Peyer's patch (tissue), 4 donors: ENCODE measurements at places on chromosomes 13 and 19. TPM values are rescaled to one million over a fixed set of nuclear protein-coding genes. Genes with fewer than 3 reads are reported as not detected.
A peak's percentile ranks its signal among the peaks of the same experiment; 100 is the strongest.

CABP5 gene
- not detected for total RNA-seq

DNA sequence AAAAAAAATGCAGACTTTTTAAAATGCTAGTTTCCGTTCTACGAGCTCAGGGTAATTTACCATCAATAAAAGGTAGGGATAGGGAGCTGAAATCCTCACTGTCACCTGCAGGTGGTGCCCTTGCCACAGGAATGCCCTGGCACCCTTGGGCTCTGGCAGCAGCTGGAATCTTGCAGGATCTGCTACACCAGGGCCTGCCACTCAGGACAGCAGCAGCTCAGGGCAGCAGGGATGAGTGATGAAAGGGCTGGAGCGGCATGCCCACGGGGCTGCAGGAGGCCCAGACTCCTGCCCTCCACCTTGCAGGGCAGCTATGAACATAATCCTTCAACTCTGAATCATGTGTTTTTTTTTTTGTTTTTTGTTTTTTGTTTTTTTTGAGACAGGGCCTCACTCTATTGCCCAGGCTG, 54.0 kb downstream of the GNG7 start:
- H3K36me3 ChIP-seq, result no peaks in the 10 kb centered on the region
- no peaks in the 10 kb centered on the region for H3K27me3 ChIP-seq
- peak; percentile 83 for DNase-seq
- no peak overlapping the region for H3K4me3 ChIP-seq
- H3K27ac ChIP-seq, result no peak overlapping the region
- H3K4me1 ChIP-seq, result no peaks in the 10 kb centered on the region

GRCh38 chr13:112450904-112451240, 74.7 kb downstream of the SPACA7 start:
- H3K36me3 ChIP-seq, result no peaks in the 10 kb centered on the region
- H3K27me3 ChIP-seq, result no peaks in the 10 kb centered on the region
- no peak overlapping the region for H3K27ac ChIP-seq
- no peak overlapping the region for H3K4me3 ChIP-seq

NBEA gene
- total RNA-seq, result 1.4 TPM

DNA sequence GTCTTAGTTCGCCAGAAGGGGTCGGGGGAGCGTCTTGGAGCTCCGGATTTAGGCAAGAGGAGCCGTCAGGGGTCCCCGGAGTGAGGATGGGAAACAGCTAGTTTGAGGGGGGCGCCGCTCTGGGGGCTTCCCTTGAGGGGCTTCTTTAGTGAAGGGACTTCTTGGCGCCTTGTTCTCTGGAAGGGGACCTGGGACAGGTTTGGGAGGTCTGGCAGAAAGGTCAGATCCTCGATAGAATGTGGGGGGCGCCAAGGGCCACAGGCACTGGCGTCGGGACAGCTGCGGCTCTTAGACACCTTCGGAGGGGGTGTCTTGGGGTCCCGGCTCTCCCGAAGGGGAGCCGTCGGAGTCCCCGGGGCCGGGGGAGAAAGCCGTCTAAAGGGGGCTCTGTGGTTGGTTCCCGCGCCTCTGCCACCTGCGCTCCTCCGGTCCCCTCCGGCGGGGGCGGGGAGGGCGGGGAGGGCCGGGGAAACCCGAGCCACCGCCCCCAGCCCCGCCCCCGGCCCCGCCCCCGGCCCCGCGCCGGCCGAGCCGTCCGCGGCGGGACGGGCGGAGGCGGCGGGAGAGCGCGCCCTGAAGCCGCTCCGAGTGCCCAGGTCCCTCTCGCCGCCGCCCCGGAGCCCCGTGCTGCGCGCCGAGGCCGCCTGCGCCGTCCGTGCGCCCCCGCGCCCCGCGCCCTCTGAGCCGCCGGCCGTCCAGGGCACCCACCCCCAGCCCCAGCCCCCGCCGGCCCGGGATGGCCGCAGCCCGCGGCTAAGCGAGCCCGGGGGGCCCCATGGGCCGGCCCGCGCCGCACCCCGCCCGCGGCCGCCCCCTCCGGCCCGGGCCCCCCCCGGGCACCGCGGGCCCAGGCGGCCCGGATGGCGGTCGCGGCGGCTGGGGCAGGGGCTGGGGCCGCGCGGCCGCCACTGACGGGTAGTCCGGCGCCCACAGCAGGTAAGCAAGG, at the start of gene NRTN:
Gene NRTN, plus strand, starts transcription at position 552 of the 946 bp plus-strand sequence. CDS start 19,099 bp downstream, outside the sequence.
- no peaks in the 10 kb centered on the region for H3K36me3 ChIP-seq
- peaks cover 50% of the 10 kb centered on the region for H3K4me1 ChIP-seq
- H3K4me3 ChIP-seq, result no peak within 1 kb of the TSS
- H3K27ac ChIP-seq, result peak within 1 kb of the TSS; percentile 57
- peak; percentile 70 for DNase-seq
- H3K27me3 ChIP-seq, result no peaks in the 10 kb centered on the region

- DNase-seq, result no peak
- no peaks in the 10 kb centered on the region for H3K4me1 ChIP-seq
- H3K36me3 ChIP-seq, result no peaks in the 10 kb centered on the region
- no peak overlapping the region for H3K4me3 ChIP-seq
These were observed 8.0 kb downstream of the LPAR6 start for GRCh38 chr13:48404952-48405351.

GRCh38 chr19:12841094-12841493, 2.8 kb downstream of the MAST1 start:
- H3K27me3 ChIP-seq, result peaks cover 34% of the 10 kb centered on the region
- H3K4me3 ChIP-seq, result peak overlapping the region; percentile 28
- H3K36me3 ChIP-seq, result no peaks in the 10 kb centered on the region
- no peak overlapping the region for H3K27ac ChIP-seq
- peaks cover 11% of the 10 kb centered on the region for H3K4me1 ChIP-seq

GRCh38 chr19:42469311-42470235, 26.8 kb upstream of the CXCL17 start:
- H3K27ac ChIP-seq, result no peak overlapping the region
- H3K4me1 ChIP-seq, result no peaks in the 10 kb centered on the region
- H3K27me3 ChIP-seq, result no peaks in the 10 kb centered on the region
- H3K4me3 ChIP-seq, result no peak overlapping the region

GZMM gene
- 4.0 TPM for total RNA-seq

KLHL1 gene
- total RNA-seq, result not detected

DNA sequence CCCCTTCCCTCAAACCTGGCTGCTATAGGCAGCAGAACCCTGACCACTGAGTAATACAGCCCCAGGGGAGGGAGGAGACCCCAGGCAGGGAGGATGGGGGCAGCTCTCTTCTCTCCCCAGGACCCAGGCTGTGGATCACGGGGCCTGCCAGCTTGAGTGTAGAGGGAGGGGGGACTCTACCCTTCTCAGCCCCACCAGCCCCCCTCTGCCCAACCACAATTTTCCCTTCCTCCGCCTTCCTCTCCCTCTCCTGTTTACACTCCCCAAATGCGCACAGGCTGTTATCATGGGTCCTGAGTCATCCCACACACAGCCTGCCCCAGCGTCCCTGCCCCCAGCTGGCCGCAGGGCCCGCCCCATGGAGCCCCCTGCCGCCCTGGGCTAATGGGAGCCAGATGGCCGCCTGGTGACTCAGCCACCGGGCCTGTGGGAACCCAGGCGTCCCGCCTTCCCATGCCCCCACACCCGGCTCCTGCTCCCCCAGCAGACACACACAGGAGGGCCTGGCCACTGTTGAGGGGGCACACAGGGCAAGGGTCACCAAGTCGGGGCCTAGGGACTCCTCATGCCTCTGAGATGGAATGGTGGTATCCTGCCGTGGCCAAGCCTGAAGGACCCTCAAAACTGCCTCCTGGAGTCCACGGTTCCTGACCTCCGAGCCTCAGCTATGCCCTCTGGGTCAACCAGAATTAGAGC, 13.6 kb downstream of the CCDC97 start:
- no peaks in the 10 kb centered on the region for H3K27me3 ChIP-seq
- H3K27ac ChIP-seq, result peak overlapping the region; percentile 84
- peaks cover 35% of the 10 kb centered on the region for H3K36me3 ChIP-seq
- H3K4me3 ChIP-seq, result no peak overlapping the region
- H3K4me1 ChIP-seq, result peaks cover 51% of the 10 kb centered on the region

RFC3 gene
- total RNA-seq, result 11.6 TPM

ZNF331 gene
- 12.6 TPM for total RNA-seq

BCAM gene
- total RNA-seq, result 39.8 TPM

DNA sequence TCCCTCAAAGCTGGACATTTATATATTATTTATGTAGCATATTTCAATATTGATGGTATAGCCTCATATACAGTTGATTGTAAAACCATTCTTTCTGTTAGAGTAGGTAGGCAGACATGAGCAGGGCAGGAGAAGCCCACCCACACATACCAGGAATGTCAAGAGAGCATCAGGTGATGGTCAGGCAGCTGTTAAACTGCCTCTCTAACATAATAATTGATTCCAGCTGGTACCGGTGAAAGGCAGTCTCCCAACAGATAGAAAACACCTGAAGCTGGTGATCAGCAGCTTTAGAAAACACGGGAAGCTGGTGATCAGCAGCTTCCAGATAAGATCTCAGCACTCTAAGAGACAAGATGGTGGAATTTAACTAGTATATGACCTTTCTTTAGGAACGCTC, 132.9 kb downstream of the SLITRK6 start:
- no peak overlapping the region for H3K27ac ChIP-seq
- DNase-seq, result no peak
- H3K4me3 ChIP-seq, result no peak overlapping the region

DNA sequence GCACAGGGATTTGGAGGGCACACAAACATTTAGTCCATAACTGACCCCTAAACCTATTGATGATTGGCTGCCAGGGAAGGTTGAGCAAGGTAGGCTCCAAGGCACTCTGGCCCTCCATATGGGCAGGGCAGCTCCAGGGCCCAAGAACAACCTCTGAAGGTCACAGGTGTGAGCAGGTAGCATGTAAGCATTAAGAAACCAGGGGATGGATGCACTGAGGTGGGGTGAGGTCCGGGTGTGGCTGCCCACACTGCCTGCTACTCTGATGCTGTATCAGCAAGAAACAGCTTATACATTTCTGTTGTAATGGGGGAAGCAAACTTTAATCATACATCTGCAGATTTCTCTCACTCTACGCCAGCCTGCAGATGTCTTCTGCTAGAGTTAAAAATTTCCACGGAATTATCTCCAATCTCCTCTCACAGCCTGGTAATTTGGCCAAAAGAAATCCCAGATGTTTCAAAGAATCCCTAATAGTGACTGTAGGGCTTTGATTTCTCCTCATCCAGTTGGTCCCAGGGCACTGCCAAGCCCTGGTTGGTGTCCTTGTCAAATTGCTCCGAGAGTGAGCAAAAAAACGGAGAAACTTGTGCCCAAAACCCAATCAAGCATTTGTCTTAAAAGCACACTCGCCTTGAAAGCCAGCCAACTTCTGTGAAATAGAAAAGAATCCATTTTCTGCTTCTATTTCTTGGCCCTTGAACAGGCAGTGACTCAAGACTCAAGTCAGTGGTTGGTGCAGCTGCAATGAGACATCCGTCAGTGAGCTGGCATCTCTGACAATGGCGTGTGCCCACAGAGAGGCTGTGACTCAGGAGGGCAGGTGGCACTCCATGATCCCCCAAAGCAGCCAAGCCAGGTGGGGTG, 72.5 kb upstream of the MRI1 start:
- no peaks in the 10 kb centered on the region for H3K4me1 ChIP-seq
- H3K27ac ChIP-seq, result no peak overlapping the region
- no peak for DNase-seq
- no peaks in the 10 kb centered on the region for H3K27me3 ChIP-seq

DNA sequence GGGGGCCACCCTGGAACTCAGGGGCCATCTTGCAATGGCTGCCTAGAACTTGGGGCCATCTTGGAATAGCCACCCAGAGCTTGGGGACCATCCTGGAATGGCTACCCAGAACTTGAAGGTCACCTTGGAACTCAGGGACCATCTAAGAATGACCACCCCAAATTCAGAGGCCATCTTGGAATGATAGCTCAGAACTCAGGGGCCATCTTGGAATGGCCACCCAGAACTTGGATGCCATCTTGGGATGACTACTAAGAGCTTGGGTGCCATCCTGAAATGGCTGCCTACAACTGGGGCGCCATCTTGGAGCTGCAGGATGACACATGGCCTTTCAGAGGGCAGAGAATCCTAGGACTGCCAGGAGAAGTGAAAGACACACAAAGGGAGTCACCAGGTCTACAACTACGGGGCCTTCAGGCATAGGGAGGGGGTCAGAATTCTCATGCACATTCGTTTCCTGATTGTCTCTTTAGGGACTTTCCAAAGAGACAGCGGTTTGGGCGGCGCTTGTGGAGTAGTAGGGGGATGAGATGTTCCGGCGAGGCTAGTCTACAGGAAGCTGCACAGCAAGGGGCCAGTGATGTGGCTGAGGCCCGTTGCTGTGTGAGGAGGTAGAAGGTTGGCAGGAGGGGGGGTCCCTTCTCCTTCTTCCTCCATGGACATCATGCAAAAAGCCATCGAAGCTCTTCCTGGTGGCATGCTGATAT, 125.0 kb downstream of the IER2 start:
- no peak overlapping the region for H3K27ac ChIP-seq
- no peaks in the 10 kb centered on the region for H3K36me3 ChIP-seq
- DNase-seq, result no peak

ZNF491 gene
- total RNA-seq, result 1.7 TPM

CD70 gene
- total RNA-seq, result not detected

DNA sequence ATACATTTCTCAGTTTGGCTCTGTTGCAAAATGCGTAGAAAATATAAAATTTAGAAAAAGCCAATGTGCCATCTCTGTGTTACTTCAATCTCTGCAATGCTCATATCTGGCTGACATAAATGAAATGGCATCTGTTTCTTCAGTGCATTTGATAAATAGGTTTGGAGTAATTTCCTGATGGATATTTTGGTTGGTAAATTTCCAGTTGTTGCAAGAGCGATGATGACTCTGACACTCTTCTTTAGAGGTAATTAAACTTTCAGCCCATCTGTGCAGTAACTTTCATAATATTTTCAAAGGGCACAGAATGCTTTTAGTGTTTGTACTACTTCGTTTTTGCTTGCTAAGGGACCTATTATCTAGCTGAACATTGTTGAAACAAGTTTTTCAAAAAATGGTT, 1286.4 kb downstream of the PCDH9 start:
- no peaks in the 10 kb centered on the region for H3K27me3 ChIP-seq
- H3K36me3 ChIP-seq, result no peaks in the 10 kb centered on the region
- no peak overlapping the region for H3K27ac ChIP-seq
- H3K4me3 ChIP-seq, result no peak overlapping the region
- no peaks in the 10 kb centered on the region for H3K4me1 ChIP-seq
- DNase-seq, result no peak

DNA sequence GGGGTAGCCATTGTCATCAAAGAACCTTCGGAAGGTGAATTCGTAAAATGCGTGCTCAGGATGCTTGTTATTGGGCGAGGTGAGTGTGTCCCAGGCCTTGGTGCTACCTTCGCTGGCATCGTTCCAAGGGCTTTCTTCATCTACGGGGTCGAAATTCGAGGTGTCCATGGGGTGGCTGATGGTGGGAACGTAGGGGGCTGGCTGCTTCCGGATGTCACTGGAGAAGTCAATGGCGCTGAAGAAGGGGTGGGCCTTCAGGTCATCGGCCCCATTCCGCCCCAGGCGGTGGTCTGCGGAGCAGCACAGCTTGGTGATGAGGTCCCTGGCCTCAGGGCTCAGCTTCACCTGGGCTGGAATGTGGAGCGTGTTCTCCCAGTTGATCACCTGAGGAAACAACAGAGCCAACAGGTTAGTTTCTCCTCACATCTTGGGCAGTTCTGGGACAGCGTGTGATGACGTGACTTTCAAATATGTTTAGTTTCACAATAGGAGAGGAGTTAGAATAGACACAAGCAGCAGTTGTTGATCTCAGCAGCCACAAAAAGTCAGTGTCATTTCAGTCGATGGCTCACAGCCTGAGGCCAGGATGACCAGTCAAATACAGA, 72.5 kb upstream of the XPO4 start:
- peaks cover 21% of the 10 kb centered on the region for H3K36me3 ChIP-seq
- no peak overlapping the region for H3K4me3 ChIP-seq
- H3K27me3 ChIP-seq, result no peaks in the 10 kb centered on the region
- peak; percentile 40 for DNase-seq

ACTN4 gene
- total RNA-seq, result 699 TPM
